DMS79 (cell line): ENCODE measurements at places on chromosomes 12 and 14.

- DNase-seq = no peak
Observed at GRCh38 chr12:128564956-128565355, 258.8 kb downstream of the SLC15A4 start.

- DNase-seq = no peak
Observed at GRCh38 chr12:91577586-91578539, 395.2 kb upstream of the DCN start.

DNA sequence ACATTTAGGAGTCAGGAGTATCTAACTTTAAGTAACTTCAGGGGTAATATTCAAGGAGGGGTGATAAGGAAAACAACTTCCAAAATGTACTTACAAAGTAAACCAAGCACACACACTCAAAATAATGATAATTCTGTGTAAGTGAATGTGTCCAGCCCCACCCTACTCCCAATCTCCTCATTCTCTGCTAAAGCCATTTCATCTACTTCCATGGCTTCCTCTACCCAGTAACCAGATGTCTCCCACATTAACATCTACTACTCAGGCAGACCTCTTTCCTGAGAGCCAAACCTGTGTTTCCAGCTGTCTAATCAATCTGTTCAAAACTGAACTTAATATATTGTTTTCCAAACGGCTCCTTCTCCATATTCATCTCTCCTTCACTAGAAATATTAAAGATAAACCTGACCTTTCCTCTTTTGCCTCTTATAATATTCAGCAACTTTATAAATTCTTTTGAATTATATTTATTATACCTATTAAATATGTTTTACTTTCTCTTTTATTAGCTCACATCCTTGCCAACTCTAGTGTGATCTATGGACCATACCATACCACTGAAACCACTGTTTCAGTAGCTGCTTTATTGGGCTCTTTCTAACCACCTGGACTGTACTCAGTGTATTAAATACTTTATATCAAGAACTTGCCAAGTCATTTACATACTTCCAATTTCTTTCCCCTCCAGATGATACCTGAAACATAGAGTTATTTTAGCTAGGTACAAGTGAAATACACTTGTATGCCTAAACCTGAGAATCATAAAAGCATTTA lies 170.7 kb downstream of the PPFIA2 start:
- no peak for DNase-seq

GRCh38 chr12:83642205-83642604 lies 955.5 kb downstream of the TMTC2 start:
- DNase-seq = no peak

- no peak for DNase-seq
Observed at GRCh38 chr12:54329759-54330158, 4.8 kb downstream of the COPZ1 start.

- no peak for DNase-seq
Observed at GRCh38 chr14:94653321-94653720, 41.1 kb downstream of the SERPINA3 start.

- no peak for DNase-seq
Observed at GRCh38 chr12:128603573-128604115, 220.1 kb downstream of the SLC15A4 start.

DNA sequence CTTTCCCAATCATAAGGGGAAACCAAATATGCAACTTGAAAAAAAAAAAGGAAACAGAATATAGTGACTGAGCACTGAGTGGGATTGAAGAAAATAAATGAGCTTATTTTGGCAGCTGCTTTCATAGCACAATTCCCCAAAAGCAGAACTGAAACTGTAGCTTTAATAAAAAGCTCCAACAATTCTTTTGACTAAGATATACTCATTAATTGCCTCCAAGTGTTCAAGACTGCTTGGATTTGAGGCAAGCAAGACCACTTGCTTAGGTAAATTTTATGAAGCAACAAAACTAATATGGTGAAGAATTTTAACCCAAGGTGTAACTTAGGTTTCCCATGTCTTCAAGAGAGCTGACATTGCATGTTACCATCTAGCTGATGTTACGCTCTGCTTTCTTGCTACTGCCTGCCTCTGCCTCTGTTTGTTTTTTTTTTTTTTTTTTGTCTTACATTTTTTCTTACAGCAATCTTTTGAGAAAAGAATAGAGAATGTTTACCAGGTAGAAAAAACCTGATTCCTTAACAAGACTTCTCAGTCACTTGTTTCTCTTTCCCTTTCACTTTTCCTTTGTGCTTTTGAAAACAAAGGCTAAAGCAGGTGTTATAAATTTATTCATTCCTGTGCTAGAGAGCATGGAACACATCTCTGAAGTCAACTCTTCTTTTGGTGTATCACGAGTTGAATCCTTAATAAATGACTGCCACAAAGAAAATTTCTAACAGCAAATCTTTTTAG lies 134.4 kb downstream of the BCAT1 start:
- DNase-seq = no peak

DNA sequence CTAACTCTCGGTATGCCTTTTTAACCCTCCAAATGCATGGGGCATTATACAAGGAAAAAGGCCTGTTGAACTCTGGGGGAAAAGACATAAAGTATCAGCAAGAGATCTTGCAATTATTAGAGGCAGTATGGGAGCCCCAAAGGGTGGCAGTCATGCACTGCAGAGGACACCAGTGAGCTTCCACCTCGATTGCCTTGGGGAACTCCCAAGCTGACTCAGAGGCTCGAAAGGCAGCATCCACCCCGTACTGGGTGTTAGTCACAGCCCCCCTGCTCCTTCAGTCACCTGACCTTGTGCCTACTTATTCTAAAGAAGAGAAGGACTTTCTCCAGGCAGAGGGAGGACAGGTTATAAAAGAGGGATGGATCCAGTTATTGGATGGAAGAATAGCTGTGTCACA lies 781.4 kb upstream of the TMEM132C start:
- DNase-seq = no peak

DNA sequence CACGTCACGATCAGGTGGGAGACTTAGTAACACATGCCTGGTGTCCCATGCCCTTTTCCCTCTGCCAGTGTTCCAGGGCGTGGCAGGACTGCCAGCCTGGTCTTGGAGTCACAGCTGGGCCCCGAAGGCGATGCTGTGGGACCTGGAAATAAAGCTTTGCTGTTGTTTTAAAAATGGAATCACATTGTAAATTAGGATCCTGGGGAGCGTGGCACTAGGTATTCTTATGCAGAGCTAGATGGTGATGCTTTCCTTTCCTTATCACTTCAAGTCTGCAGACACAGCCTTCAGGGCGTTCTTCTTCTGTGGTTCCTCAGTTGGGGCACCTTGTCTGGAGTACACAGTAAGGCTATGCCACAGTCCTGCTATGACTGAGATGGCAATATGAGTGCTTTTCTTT lies 64.6 kb downstream of the BICD1 start:
- no peak for DNase-seq

GRCh38 chr14:76040704-76041103 lies 55.1 kb downstream of the IFT43 start:
- DNase-seq = no peak

GRCh38 chr12:98698603-98699463 lies 53.7 kb downstream of the APAF1 start:
- peak; percentile 72 for DNase-seq

GRCh38 chr12:100970894-100971293 lies 176.3 kb downstream of the ANO4 start:
- no peak for DNase-seq

DNA sequence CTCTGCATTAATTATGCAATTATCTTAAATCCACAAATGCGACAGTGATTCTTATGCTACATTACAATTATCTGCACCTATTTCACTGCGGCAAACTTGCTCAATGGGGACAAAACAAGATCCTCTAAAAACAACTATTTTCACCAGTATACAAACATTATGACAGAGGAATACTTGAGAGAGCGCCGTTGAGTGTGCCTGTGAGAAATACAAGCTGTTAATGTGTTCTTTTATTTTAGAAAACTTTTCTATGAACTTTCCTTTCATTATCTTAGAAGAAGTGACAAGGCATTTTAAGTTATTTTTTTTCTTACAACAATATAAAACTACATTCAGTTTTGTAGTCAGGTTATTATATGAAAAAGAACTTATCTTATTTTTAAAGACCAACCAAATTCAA lies 1247.0 kb downstream of the FSCB start:
- DNase-seq = no peak

DNA sequence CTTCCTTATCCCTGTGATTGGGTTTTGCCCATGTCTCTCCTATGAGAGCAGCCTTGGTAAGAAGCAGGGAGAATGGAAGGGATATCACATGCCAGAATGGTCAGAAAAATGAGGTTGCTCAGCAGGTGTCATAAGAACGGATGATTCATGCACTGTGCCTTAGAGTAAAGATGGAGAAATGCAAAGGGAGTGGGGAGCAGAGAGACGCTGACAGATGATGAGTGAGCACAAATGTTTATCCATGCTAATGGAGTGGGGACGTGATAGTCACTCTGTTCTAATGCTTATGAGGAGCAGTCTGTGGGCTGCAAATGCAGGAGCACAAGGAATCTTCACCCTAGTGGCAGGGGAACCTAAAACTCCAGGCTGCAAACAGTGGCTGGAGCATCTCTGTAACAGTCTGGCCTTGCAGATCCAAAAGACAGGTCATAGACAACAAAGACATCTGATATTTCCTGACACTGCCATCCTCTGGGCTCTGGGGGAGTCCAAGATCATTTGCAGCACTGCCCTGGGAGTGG lies 243.2 kb downstream of the CACNA1C start:
- DNase-seq = no peak

DNA sequence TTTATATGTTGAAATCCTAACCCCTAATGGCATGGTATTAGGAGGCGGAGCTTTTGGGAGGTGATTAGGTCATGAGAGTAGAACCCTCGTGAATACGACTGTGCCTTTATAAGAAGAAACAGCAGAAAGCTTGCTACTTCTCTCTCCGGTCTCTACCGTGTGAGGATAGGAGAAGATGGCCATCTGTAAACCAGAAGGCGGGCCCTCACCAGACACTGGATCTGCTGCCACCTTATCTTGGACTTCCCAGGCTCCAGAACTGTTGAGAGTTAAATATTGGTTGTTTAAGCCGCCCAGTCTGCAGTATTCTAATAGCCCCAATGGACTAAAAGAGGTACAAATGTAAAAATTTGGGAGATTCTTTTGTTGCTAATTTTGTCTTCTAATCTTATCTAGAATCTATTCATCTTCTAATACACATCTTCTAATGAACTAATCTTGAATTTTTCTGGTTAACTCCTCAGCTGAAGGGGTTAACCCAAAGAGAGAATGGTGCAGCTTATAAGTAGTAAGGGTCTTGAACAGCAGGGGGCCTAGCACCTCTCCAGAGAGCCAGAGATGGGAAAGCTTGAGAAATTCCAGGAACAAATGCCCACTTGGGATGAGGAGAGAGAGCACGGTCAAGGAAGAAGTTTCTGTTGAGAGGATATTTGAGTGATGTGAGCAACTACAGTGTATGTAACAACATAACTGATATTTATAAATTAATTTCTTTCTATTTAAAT lies 264.0 kb upstream of the GRIP1 start:
- DNase-seq = no peak

- DNase-seq = no peak
Observed at GRCh38 chr14:63878052-63878451, 25.2 kb downstream of the SYNE2 start.

GRCh38 chr12:2229661-2230539 lies 177.1 kb downstream of the CACNA1C start:
- no peak for DNase-seq
